ENCODE measurements at places on chromosomes 1 and 21.

DNA sequence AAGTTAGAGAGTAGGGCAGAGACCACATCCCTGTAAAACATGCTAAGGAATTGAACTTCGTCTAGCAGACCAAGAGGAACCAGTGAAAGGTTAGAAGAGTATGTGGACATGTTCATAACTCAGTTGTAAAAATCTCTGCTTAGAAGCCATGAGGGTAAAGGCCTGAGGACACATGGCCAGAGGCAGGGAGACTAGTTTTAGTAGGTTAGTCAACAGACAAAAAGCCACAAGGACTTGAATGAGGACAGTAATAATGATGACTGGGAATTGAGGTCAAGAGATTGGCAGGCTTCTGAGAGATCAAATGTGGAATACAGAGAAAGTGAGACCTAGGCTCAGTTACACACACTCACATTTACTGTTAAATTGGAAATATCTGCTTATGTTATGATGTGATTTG, 205.5 kb upstream of the HOOK1 start:
- no peak for DNase-seq

- no peak for DNase-seq
Observed at GRCh38 chr1:193120604-193121166, 1.1 kb upstream of the CDC73 start.

GRCh38 chr1:6224718-6225117, 11.0 kb downstream of the ICMT start:
- DNase-seq: peak; percentile 39

DNA sequence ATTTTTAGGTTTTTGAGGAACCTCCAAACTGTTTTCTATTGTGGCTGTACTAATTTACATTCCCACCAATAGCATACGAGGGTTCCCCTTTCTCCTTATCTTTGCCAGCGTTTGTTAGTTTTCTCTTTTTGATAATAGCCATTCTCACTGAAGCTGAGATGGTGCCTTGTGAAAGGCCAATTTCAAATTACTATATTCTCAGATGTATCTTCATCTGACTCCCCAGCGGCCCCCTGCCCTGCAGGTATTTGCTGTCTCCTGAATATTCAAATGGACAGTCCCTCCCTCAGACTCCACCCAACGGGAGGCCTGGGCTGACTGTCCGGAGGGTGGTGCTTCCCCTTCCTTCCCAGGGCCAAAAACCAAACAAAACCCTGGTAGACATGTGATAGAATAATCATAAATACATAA, 33.5 kb upstream of the TARBP1 start:
- no peak for DNase-seq

GRCh38 chr1:245263529-245264095, 108.8 kb downstream of the KIF26B start:
- no peak for DNase-seq

GRCh38 chr1:207049974-207050391, 1.0 kb downstream of the YOD1 start:
- peak; percentile 79 for DNase-seq

DNA sequence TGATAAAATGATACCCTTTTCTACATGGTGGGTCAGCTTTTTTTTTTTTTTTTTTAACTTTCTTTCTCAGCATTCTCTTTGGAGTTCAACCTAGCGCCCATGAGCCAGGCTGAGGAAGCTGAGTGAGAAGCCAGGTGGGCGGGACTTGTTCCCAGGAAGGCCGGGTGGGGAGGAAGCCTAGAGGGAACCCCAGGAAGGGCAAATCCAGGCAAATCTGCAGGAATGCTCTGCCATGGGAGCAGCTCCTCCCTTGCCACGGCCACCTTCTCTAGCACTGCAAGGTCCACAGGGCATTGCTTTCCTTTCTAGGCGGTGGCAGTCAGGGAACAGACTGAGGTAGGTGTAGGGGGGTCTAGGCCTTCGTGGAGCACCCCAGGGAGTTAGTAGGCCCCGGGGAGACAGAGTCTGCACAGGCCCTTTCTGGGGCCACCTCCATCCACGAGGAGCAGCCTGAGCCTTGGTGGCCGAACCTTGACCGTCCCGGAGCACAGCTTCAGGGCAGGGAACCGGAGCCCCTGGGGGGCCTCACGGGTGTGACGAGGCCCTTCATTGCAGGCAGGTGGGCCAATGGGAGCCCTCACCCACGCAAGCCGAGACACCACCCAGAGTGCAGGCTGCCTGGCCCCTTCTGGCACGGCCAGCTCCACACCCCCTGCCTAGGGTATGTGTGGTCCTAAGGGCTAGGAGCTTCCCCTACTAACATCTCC, 18.2 kb upstream of the CCDC27 start:
- DNase-seq: no peak

Data from ELR (cell line).